ENCODE measurements at places on chromosomes 7 and 10.

DNA sequence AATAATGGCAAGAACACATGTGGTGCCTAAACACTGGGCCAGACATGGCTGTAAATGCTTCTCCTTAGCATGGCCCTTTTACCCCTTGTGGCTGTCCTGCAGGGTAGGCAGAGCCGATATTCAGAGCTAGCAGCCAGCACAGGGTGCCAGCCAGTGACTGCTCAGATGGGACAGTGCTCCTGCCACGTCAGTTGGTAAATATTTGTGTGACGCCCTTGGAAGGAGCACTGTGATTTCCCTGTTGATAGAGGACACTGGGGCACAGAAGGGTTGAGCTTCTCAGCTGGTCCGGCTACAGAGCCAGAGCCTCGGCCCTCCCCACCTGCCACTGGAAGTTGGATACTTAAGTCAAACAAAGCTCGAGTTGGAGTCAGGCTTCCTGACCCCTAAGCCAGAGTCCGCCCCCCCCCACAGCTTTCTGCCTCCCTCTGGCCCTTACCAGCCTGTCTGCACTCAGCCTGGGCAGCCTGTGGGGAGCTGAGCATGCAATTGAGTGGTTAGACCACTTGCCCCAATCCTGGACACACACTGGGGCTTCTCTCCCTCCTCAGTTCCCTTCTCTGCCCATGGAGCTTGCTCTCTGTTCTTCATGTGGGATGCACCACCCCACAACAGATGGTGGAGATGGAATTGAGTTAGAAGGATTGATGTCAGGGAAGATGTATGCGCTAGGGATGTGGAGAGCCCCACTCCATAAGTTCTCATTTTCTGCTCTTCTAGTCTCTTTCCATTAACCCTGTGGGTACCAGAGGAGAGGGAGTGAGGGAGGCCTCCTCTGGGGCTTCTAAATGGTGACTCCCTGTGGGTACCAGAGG is 350.8 kb downstream of the PLXNA4 start:
- no peak for DNase-seq

GRCh38 chr7:117411539-117411938 is 15.8 kb downstream of the ASZ1 start:
- DNase-seq: no peak

GRCh38 chr10:91575044-91575610 is 57.7 kb downstream of the PPP1R3C start:
- no peak for DNase-seq

DNA sequence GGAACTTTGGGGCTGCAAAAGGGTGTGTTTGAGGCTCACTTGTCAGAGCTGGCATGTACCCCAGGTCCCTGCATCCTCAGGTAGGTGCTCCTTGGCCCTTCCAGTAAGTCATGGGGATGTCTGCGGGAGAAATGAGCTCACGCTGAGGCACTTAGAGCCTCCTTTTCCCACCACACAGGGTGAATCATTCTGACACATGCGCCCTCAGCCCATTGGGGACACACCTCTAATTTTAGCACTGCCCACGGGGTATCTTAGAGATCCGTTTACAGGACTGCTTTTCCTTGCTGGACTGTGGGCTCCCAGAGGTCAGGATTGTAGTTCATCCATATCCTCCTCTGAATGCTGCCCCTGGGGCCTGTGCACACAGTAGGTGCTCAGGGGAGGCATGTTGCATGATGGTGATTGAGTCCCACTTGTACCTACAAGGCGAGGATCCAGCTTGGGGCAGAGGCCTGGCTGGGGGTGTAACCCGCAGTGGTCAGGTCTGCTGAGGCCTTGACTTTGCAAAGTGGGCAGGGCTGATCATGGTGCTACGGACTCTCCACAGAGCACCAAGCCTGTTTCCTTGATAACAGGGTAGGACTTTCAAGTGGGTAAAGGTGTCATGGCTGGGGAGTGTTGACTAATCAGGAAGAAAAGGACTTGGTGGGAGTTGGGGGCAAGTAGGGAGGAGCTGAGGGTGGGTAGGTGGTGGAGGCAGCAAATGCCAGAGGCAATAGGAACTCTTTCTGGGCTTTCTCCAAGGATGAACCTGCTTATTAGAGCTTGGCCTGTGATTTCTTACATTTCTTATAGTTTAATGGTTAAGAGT is 5.8 kb downstream of the TSPAN15 start:
- no peak for DNase-seq

GRCh38 chr7:31052841-31053601 is 913 bp downstream of the ADCYAP1R1 start:
- DNase-seq: no peak

DNA sequence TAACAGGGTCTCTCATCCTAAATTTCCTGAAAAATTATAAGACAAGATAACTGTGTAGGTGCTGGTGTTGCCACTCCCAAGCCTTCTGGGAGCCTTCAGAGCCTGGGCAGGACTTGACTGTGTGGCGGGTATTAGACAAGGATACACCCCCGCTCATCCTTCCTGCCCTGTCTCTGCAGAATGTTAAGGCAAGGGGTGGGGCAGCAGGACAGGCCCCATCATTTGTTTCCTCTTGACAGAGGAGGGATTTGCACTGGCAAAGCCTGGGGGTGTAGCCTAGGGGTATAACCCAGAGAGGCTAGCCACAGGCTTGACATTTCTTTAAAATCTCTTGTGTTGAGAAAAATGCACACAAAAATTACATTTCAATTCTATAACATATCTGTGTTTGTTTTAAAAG is 63.5 kb downstream of the GOLGA7B start:
- no peak for DNase-seq

DNA sequence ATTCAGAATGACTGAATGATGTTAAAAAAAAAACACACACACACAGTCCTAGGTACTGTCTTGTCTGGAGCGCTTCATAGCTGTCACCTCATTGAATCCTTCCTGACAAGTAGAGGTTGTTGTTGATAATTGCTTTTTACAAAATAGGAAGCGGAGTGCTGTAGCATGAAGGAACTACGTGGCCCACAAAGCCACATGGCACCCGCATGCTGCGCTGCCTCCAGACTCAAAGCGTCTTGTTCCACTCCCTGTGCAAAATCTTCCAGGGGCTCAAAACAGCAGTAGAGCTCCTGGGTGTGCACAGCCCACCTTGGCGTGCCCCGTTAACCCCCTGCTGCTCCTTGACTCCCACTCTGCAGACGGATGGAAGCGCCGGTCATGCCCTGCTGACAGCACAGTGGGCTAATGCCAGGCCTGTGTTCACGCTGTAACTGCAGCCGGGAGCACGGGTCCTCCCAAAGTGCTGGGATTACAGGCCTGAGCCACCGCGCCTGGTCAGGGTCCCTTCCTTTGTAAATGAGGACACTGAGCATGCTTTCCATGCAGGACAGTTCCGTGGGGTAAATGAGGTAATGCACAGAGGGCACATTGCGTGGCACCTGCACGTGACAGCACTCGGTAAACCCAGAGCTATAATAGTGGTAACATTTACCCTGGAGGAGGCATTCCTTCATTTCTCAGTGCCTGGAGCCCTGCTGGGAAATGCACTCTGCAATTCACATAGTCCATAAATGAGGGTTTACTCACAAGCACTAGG is 91.1 kb upstream of the GNA12 start:
- DNase-seq: no peak

DNA sequence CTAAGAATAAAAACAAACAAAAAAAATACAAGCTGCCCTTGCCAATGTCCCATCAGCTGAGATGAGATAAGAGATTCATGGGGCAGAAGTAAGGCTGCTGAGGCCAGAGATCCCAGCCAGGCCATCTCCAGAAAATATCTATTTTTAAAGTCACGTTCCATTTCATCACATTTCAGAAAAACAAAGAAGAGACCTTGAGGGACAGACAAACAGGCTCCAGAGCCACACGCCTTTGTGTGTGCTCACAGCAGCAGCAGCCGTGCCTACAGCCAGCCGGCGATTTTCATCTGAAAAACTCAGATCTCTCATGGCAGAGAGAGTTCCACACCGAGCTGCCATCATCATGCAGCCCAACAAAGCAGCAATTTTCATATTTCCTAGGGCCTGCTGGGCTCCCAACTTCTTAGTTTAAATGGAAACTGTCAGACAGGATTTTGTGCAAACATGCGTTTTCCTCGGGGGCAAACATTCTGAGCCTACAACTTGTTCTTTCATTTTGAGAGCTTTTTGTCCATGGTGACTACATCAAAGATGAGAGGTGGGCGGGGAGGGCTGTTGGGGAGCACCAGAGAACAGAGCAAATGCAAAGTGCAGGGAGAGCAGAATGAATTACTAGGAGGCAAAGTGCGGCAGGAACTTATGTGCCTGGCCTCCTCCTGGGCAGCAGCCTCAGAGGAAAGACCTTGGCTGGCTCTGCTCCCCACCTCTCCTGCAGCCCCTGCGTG is 38.8 kb downstream of the DLG5 start:
- DNase-seq: no peak

- DNase-seq: peak; percentile 41
Measured at GRCh38 chr10:79298403-79299244, 48.6 kb upstream of the PPIF start.

- DNase-seq: no peak
Measured at GRCh38 chr10:66192162-66192831, 733.5 kb upstream of the LRRTM3 start.

DNA sequence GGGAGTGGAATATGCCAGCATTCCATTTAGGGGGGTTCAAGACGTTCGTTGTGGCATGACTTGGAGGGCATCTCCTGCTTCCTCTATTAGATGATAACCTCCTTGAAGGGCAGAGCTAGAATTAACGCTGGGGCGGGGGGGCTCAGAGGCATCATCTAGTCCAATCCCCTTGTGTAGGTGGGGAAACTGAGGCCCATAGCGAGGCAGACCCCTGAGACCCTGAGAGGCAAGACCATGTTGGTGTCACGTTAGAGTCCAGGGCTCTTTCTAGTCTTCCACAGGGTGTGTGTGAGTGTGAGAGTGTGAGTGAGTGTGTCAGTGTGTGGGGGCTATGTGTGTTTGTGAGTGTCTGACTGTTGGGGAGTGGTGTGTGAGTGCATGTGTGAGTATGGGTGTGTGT is 29.3 kb upstream of the NUB1 start:
- DNase-seq: no peak

DNA sequence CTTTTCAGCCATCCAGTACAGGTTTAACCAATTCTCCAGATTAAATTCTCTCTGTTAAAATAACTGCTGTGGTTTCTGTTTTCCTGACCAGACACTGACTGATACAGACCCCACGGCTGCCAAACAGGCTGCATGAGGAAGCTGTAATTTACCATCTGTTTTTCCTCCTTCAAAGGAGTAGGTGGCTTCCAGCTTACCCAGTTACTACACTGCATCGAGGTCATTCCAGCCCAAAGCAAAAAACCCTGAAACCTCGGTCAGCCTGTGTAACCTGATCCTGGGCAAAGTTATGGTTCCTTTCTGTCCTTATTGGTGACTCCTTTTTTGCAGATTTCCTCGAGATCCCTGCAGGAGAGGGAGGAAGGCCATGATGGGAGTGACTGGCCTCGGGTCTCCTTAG is 27.9 kb upstream of the LOXL4 start:
- DNase-seq: no peak

DNA sequence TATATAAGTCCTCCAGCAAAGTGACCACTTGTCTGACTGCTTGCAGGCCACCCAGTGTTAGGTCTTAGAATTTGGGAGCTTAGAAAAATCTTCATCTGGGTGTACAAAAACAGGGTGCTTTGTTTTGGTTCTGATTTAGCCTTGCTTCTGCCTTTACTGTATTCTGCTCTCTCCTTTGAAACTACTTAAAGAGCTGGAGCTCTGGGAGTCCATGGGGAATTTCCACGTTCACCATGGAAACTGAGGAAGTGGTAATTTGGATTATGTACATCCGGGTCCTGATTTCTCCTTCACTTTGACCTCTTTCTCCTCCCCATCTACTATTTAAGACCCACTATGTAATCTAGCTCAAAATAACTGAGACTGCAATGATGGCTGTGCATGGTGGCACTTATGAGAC is 103.0 kb downstream of the JAZF1 start:
- no peak for DNase-seq
